Activated CD8-positive, alpha-beta memory T cell treated with anti-CD3 and anti-CD28 coated beads for 48 hours (primary cell): ENCODE measurements at places on chromosomes 2 and 18.

- DNase-seq, result no peak
Observed at GRCh38 chr2:101843048-101843447, 145.5 kb downstream of the MAP4K4 start.

DNA sequence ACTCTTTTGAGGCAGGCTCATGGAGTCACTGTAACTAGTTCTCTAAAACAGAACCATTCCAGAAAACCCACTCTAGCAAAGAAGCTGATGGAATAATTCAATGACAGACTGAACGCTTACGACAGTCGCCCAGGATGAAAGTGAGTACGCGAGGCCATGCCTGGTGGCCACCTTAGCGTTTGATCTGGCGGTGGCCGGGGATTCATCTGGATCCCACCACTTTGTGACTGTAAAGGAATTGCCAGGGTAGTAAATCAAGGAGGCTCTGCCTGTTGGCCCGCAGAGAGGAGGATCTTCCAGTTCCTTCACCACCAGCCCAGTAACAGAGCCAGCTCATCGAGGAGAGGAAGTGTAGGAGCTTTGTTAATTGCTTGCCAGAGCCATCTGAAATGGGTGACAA lies 34.6 kb downstream of the GREB1 start:
- DNase-seq, result no peak

DNA sequence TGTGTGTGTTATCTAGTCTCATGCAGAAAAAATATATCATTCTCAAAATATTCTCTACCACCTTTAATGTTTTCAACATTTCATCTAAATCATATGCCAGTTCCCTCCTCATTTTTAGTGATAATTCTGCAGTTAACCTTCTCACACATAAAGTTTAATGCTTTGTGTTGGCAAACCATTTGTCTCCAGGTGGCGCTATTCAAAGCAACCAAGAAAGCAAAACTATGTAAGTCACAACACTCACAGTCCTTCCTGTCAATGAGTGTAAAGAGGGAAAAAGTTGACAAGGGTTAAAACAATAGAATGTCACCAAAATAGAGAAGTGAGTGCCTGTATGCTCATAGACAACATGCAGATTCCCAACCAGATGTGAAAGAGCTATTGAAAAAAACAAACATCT lies 961.6 kb upstream of the LRRTM1 start:
- DNase-seq, result no peak

- DNase-seq, result no peak
Observed at GRCh38 chr2:222547083-222547482, 108.8 kb downstream of the FARSB start.

DNA sequence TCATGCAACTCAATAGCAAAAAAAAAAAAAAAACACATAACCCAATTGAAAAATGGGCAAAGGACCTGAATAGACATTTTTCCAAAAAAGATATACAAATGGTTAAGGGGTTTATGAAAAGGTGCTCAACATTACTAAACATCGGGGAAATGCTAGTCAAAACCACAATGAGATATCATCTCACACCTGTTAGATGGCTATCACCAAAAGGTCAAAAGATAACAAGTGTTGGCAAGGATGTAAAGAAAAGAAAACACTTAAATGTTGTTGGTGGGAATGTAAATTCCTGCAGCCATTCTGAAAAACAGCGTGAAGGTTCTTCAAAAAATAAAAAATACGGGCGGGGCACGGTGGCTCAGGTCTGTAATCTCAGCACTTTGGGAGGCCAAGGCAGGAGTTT lies 112.4 kb upstream of the CAB39 start:
- no peak for DNase-seq

GRCh38 chr2:176473177-176473576 lies 203.9 kb downstream of the MTX2 start:
- DNase-seq, result no peak

DNA sequence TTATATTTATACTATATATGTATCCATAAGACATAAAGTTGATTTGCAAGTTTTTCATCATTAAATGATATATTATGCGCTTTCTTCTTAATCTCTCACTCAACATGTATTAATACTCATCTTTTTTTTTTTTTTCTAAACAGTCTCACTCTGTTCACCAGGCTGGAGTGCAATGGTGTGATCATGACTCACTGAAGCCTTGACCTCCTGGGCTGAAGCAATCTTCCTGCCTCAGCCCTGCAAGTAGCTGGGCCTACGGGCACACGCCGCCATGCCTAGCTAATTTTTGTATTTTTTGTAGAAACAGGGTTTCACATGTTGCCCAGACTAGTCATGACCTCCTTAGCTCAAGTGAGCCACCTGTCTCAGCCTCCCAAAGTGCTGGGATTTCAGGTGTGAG lies 51.4 kb upstream of the MAP4K3 start:
- no peak for DNase-seq

- DNase-seq, result no peak
Observed at GRCh38 chr2:222490131-222490530, 65.8 kb downstream of the SGPP2 start.

DNA sequence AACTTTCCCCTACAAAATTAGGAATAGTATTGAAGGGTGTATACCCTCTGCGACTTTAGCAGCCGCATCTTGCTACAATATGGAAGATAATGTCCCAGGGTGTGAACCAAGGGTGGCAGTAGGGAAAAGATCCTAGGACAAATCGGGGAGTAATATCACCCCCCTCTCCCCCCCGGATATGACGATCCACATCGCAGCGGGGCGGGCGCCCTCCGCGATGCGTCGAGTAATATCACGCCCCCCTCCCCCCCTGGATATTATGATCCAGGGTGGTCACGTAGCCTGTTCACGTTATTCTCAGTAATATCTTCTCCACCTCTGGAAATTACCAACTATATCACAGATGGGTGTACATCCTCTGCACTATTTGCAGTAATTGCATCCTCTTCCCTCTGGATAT lies 82.9 kb downstream of the DAPL1 start:
- no peak for DNase-seq

GRCh38 chr2:97699765-97700444 lies 13.5 kb upstream of the ZAP70 start:
- no peak for DNase-seq

DNA sequence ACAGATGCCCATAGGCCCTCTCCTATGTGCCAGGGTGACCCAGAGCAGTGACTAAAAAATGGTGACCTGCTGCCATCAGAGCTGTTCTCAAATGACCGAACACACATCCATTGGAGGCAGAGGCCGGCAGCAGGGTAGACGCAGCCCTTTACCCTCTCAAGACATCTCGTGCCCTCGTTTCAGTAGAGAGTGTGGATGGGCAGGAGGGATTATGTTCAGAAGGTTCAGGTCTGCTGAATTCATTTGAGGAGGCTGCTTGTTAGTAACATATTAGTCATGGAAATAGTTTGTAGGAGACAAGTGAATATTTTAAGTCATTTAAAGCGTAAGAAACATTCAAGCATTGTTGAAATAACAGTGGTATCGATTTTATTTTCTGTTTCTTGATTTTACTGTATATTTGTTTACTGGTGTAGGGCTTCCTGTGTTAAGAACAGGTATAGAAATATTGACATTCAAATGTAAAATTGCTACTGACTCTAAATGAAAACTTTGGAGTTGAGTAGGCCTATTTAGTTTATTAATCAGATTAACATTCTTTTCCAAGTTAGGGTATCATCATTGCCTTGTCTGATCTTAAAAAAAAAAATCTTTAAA lies 82.6 kb downstream of the ZNF532 start:
- no peak for DNase-seq

DNA sequence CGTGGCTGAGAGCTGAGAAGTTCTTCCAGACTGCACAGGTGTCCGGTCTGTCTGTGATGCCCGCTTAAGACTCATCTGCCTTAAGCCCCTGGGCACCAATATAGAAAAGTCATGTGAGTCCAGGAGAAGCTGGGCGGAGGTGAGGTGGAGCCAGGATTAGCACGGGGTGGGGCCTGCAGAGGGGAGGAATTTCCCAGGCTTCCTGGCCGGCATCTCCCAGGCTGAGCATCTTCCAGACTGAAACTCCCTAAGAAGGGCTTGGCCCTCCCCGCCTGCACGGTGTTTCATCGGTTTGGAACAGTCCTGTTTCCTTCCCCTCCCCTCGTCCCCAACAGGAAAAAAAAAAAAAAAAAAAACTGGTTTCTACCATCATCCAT lies 270.3 kb downstream of the ATAD2B start:
- DNase-seq, result no peak

DNA sequence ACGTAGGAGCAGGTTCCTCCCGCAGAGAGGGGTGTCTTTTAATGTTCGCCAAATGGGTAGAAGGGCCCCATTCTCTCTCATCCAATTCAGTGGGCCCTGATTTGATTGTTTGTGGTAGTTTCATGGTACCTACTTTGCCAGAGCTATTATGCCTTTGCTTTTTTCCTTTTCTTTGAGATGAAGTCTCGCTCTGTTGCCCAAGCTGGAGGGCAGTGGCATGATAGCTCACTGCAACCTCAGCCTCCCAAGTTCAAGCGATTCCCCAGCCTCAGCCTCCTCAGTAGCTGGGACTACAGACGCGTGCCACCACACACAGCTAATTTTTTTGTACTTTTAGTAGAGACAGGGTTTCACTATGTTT lies 59.7 kb downstream of the DDX1 start:
- no peak for DNase-seq
